Endothelial cell (in vitro differentiated cells): ENCODE measurements at places on chromosomes 4 and X. TPM values are rescaled to one million over a fixed set of nuclear protein-coding genes. Genes with fewer than 3 reads are reported as not detected.

The MTTP gene
- total RNA-seq, result 0.26 TPM

- no peaks in the 10 kb centered on the region for H3K27me3 ChIP-seq
- no peaks in the 10 kb centered on the region for H3K4me1 ChIP-seq
- H3K27ac ChIP-seq, result no peak overlapping the region
- no peak overlapping the region for H3K4me3 ChIP-seq
- H3K36me3 ChIP-seq, result no peaks in the 10 kb centered on the region
- DNase-seq, result no peak
Measured at GRCh38 chrX:120625371-120625770, 4.5 kb downstream of the C1GALT1C1 start.

GRCh38 chrX:2188330-2188792, 312.4 kb downstream of the DHRSX start:
- H3K36me3 ChIP-seq, result peaks cover 8% of the 10 kb centered on the region
- H3K4me3 ChIP-seq, result no peak overlapping the region
- H3K4me1 ChIP-seq, result no peaks in the 10 kb centered on the region
- DNase-seq, result no peak
- no peaks in the 10 kb centered on the region for H3K27me3 ChIP-seq
- H3K27ac ChIP-seq, result no peak overlapping the region

GRCh38 chr4:108536577-108536976, 83.8 kb upstream of the RPL34 start:
- DNase-seq, result no peak
- H3K27me3 ChIP-seq, result peaks cover 3% of the 10 kb centered on the region
- H3K36me3 ChIP-seq, result no peaks in the 10 kb centered on the region
- H3K27ac ChIP-seq, result no peak overlapping the region

GRCh38 chrX:17415242-17415810, 40.3 kb downstream of the NHS start:
- H3K36me3 ChIP-seq, result no peaks in the 10 kb centered on the region
- H3K27ac ChIP-seq, result no peak overlapping the region
- H3K4me3 ChIP-seq, result no peak overlapping the region
- DNase-seq, result no peak
- peaks cover 19% of the 10 kb centered on the region for H3K4me1 ChIP-seq
- H3K27me3 ChIP-seq, result peaks cover 4% of the 10 kb centered on the region

- no peaks in the 10 kb centered on the region for H3K4me1 ChIP-seq
- H3K4me3 ChIP-seq, result no peak overlapping the region
- H3K27ac ChIP-seq, result no peak overlapping the region
- H3K27me3 ChIP-seq, result peaks cover 5% of the 10 kb centered on the region
- DNase-seq, result no peak
Measured at GRCh38 chr4:16967722-16968121, 69.3 kb upstream of the LDB2 start.
